ENCODE measurements at places on chromosomes 4 and X.
A peak's percentile ranks its signal among the peaks of the same experiment; 100 is the strongest.

DNA sequence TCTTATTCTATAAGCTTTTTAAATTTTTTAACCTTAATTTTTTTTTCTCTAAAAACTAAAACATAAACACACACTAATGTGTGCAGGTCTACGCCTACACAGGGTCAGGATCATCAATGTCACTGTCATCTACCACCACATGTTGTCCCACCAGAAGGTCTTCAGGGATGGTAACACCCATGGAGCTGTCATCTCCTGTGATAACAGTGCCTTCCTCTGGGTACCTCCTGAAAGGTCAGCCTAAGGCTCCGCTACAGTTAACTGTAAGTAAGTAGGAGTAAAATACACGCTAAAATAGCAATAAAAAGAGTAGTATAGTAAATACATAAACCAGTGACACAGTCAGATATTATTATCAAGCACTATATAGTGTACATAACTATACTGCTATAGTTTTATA lies 45.9 kb upstream of the GPRIN3 start:
- DNase-seq, result no peak

DNA sequence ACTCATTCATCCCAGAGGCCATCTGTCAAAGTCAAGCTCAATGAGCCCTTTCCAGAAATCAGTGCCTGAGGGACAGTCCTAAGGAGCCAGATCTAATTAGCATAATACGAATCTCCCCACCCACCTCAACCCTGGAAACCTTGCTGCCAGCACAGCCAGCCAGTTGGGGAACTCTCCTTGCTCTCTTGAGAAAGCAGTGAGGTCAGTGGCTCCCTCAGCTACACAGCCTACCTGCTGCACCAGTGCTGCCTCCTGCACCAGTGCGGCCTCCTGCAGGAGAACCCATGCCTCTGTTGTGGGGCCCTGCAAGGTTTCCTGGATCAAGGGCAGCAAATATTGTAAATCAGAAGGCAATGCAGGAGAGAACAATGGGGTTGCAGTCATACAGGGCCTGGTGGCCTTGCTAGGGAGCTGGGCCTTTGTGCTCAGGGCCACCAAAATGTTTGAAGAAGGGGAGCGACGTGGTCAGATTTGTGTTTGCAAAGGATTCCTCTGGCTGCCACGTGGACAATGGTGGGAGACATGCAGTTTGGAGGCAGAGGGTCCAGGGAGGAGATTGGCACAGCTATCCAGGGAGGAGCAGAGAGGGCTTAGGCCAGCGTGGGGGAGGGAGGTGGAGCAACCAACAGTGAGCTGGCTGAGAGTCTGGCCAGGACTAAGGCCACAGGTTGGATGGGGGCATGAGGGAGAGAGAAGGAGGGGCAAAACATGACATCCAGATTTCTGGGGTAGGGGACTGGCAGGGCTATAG lies 124.3 kb upstream of the MAMLD1 start:
- no peak for DNase-seq

DNA sequence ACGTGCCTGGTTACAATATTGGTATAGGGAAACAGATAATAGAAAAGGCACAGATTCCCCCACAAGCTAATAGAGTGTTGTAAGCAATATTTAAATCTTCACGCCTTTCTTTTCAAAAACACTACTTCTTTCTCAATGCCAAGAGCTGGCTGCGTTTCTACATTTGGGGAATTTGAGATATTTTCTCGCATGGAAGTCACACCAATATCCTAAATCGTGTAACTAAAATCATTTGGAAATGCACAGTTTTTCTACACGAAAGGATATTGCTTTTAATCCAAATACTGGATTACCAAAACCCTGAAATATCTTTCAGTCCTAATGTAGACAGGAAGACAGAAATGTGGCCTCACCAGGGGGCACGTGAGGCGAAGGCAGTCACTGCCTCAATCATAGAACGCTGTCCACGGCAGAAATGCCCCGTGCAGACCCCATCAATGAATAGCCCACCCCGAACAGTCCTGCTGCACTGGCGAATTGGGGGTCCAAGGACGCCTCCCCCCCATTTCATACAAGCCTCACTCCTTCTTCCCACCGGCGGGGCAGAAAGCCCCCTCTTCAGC lies 106.6 kb downstream of the NSUN7 start:
- DNase-seq, result no peak

DNA sequence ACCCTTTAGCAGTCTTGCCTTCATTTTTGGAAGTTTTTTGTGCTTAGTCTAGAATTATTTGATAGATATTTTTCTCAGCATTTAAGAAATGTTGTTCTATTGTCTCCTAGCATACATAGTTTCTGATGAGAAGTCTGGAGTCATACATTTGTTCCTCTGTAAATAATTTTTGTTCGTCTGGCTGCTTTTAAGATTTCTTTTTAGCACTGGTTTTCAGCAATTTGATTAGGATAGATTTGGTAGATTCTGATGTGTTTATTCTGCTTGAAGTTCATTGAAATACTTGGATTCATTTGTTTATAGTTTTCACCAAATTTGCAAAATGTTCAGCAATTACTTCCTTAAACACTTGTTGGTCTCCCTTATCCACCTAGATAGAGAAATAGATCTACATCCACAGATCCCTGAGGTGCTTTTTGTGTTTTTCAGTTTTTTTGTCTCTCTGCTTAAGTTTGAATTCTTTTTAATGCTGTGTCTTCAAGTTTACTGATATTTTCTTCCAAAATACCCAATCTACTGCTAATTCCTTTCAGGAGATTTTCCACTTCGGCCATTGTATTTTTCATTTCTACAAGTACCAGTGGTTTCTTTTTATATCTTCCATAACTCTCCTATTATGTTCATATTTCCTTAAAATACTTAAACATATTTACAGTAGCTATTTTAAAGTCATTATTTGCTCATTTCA lies 64.9 kb downstream of the ABLIM2 start:
- DNase-seq, result no peak

GRCh38 chr4:155758481-155759371 lies at the start of gene GUCY1B1:
Gene GUCY1B1 (plus strand): TSS chr4:155759021. CDS start chr4:155759141, 120 bp downstream.
- DNase-seq, result peak; percentile 88

DNA sequence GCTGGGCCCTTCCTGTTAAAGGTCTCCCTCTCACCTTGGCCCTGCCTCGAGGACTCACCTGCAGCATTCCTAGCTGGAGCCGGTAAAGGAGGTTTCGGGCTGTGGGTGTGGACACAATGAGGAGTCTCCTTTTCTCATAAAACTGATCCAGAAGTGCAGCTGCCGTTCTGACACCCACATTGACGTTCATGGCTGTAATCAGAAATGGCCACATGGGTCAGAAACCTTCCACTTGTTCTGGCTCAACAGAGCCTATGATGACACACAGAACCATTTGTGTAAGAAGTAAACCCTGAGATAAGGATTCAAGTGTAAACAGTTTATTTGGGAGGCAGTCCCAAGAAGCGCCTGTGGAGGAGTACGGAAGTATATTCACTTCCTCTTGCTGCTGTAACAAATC lies 63.8 kb downstream of the SRPX start:
- DNase-seq, result no peak

DNA sequence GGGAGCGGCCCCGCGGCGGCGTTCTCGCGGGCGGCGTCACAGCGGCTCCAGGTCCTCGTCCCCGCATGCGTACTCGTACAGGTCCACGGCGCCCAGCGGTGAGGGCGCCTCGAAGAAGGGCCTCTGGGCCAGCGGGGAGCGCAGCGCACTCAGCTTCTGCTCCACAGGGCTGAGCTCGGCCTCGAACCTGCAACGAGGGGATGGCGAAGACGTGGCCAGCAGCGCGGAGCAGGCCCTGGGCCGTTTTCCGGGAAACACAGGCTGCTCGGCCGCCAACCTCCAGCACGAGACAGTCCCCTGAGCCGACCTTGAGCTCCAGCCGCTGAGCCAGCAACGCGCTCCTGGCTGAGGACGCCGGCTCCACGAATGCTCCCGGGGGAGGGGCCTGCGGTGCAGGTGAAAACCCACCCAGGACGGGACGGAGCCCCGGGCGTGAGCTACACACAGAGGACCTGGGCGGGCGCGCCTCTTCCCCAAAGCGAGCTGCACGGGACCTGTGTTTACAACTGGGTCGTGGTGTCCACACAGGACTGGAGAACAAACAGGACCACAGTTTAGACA lies 15.8 kb upstream of the GTPBP6 start:
- DNase-seq, result no peak

DNA sequence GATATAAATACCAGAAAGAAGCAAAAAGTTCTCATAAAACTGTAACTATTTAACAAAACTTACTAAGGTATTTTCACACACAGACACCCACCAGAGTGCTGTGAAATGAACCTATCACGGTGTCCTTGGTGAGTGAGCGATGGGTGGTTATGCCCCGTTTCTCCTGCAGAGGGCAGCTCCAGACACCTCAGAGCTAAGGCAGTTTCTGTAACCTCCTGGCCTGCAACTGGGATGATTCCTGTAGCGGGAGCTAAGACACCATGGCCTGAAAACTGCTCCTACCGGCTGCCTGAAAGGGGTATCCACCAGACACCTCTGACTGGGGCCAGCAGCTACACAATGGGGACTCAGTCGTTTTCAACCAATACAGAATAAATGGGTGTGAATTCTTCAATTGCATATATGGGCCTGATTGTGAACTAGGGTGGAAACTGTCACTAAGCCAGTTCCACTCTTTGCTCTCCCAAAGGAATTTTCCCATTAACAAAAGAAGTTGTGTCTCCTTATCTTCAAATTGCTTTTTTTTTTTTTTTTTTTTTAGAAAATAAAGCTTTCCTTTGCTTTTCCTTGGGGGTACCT lies 2375.8 kb upstream of the TENM3 start:
- DNase-seq, result peak; percentile 46

DNA sequence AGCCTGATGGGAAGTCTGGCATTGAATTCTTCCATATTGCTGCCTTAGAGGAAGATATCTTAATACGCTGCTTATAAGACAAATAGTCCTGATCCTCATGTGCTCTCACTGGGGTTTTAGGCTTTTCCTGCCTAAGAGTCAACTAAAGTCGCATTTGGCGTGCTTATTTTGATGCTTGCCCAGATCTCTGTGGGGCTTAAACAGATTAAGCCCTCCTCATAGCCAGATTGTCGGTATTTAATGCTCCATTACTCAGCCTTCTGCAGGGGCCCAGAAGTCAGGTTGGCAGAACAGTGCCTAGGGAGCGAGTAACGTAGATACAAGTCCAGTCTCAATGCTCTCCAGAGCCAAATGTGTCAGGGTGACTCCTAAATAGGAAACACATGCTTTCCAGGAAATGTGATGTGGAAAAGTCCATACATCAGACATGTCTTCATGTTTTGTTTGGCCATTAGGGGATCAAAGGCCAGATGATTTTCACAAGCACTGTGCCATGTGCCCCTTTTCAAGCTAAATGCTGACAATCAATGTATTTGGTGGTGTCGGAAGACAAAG lies 262.8 kb downstream of the PRDM5 start:
- no peak for DNase-seq

DNA sequence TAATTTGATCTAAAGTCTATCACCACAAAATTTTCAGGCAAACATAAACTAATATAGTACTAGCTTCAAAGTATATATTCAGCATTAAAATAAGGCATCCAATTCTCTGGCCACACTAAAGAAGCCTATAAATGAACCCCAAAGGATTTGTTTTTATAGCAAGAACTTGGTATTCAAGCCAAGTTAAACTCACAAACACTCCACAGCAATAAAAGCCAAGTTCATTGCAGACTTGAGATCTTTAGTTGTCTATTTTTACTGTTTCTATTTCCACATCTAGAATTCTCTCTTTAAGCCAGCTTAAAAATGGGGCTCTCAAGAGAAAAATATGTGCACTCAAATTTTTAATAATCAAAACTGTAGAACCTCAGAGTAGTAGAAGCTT lies 51.1 kb downstream of the WDFY3 start:
- no peak for DNase-seq

- DNase-seq, result no peak
Observed at GRCh38 chr4:128450326-128451120, 162.9 kb upstream of the PGRMC2 start.

GRCh38 chrX:15674514-15674840 lies 9.9 kb upstream of the CLTRN start:
- no peak for DNase-seq

- no peak for DNase-seq
Observed at GRCh38 chr4:165540206-165540830, 161.5 kb downstream of the CPE start.
